Omental fat pad (tissue), 4 donors: ENCODE measurements at places on chromosomes 16 and 17. TPM values are rescaled to one million over a fixed set of nuclear protein-coding genes. Genes with fewer than 3 reads are reported as not detected.

- DNase-seq, result no peak
Measured at GRCh38 chr16:82357237-82357636, 187.2 kb upstream of the MPHOSPH6 start.

DNA sequence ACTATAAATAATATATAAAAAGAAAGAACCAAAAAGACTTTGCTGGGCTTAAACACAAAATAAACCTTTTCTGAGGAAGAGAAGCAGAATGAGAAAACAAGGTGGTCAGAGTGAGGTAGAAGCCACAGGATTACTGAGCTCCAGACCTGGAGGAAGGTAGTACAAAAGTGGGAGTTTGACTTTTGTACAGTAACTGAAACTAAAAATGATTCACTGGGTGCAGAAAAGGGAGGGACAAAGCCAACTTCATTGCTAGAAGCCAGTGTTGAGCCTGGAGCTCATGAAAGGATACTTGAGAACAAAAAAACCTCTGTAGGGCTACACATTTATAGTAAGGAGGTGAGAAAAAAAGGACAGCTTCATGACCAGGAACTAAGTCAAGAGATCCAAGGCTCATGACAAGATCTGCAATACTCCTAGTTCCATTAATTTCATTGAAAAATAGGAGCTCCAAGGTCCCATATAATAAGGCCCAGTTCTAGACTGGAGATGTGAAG is 45.5 kb downstream of the PKD1L3 start:
- no peak for DNase-seq

DNA sequence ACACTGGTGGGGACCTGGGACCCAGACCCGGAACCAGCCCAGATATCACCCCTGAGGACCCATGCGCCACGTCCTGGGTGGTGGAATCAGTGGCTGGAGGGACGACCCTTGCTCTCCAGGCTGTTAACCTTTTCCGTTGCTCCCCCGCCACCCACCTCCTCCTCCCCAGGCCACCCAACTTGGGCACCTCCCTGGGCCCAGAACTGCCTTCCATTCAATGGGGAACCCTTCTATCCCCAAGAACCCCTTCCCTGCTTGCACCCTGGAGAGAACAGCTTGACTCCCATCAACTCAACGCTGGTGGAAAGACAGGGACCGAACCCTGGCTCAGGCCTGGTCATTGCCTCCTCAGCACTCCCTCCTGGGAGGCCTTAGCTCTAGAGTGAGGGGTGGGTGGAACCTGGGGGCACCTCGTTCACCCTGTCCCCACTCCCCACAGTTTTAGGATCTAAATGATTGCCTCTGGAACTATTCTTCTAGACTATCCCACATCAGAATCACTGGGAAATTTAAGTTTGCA is 5.7 kb upstream of the IL32 start:
- no peak for DNase-seq

Gene KRT20
- total RNA-seq, result not detected

- DNase-seq, result no peak
Measured at GRCh38 chr17:58335061-58335731, 6.6 kb upstream of the TSPOAP1 start.

Gene CCL22
- total RNA-seq, result not detected

Gene ZP2
- not detected for total RNA-seq

- no peak for DNase-seq
Measured at GRCh38 chr16:89620406-89620841, 7.0 kb downstream of the DPEP1 start.

DNA sequence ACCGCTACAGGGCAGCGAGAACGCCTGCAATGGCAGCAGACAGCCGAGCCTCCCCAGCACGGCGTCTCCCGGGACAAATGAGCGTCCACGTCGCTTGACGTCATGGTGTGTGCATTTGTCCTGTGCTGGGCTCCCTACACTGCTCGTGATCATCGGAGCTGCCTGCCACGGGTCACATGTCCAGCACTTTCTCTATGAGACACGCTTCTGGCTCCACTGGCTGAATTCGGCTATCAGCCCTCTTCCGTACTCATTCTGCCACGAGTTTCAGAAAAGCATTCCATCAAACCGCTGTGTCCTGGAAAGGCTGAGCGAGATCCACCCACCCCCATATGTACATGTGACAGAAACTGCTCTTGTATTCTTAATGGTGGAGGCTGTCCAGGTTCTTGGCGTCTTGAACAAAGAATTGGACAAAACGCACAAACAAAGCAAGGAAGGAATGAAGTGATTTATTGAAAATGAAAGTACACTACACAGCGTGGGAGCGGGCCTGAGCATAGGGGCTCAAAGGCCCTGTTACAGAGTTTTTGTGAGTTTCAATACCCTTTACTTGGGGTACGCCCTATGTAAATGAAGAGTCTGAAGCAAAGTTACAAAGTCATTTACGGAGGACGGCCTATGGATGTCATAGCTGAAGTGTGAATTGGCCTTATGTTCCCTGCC is 28.5 kb upstream of the SHCBP1 start:
- DNase-seq, result no peak

Gene EPX
- not detected for total RNA-seq

Gene WWP2
- 31.1 TPM for total RNA-seq

Gene INCA1
- total RNA-seq, result 1.0 TPM

DNA sequence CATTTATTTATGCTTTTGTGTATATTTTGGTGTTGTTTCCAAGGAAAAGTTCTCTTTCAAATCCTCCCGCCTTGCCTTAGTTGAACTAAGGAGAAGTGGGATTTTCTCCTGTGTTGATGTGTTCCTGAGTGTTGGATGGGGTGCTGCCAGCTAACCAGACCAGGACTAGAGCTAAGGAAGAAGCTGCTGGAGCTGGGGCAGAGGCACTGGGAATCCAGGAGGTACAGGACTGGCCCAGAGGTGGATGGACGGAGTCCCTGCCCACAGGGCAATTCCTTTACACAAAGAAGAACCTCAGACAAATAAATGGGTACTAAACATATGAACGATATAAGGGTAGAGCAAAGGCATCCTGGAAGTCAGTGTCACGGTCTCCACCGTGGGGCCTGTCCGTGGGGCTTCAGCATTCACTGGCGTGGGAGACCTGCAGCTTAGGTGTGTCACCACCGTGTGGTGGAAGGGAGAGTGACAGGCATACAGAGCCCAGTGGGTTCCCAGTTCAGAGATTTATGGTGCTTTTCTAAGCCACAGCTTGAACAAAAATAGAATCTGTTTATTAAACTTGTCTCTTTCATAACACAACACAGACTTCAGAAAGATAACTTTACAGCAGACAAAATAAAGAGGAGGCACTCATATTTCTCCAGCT is 270.7 kb downstream of the NTN1 start:
- DNase-seq, result no peak

Gene ANKFN1
- total RNA-seq, result 1.7 TPM

- DNase-seq, result no peak
Measured at GRCh38 chr17:57463103-57463885, 207.0 kb downstream of the MSI2 start.

GRCh38 chr17:17845046-17845775 is 8.4 kb upstream of the SREBF1 start:
- no peak for DNase-seq

Gene HSD3B7
- 23.2 TPM for total RNA-seq

GRCh38 chr17:28706471-28707338 is 5.0 kb downstream of the PROCA1 start:
- DNase-seq, result no peak

Gene TRIM37
- 22.8 TPM for total RNA-seq

- no peak for DNase-seq
Measured at GRCh38 chr17:30558686-30559545, 81.7 kb downstream of the GOSR1 start.

Gene ZFHX3
- total RNA-seq, result 11.8 TPM

Gene PRSS27
- total RNA-seq, result 0.96 TPM

DNA sequence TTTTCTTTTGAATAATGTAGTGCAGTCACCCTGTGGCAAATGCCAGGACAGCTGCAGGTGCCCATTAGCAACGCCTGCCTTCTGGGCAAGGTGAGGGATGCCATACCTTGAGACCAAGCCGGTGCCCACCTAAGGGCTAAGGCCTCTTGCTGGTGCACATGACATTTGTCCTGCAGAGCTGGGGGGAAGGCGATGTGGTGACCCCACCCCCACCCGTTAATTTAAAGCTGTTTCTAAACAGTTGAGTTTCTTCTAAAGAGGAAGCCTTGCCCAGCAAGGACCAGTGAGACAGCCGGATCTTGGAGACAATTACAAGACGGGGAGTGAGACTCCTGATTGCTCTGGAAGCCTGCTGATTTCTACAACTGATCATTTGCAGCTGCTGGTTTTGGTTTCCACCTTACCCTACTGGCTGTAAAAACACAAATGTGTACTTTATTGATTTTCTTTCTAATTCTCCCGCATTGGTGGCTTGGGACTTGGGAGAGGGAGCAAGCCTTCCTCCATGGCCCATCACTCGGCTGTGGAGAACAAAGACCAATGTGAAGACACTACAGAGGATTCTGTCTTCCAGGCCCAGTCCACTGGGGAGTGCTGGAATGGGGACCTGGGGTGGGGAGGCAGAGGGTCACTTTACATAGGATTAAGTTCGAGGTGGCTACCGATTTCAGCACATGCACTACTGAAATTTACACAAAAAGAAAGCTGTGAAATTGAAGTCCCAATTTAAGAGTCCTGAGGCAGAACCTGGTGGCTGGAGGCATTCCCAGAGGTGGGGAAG is 2.7 kb downstream of the CDK5R1 start:
- DNase-seq, result no peak

- DNase-seq, result no peak
Measured at GRCh38 chr16:17828012-17828411, 357.3 kb upstream of the XYLT1 start.

- DNase-seq, result no peak
Measured at GRCh38 chr17:80477647-80478478, 1.5 kb upstream of the NPTX1 start.

Gene TMC7
- total RNA-seq, result 2.1 TPM

DNA sequence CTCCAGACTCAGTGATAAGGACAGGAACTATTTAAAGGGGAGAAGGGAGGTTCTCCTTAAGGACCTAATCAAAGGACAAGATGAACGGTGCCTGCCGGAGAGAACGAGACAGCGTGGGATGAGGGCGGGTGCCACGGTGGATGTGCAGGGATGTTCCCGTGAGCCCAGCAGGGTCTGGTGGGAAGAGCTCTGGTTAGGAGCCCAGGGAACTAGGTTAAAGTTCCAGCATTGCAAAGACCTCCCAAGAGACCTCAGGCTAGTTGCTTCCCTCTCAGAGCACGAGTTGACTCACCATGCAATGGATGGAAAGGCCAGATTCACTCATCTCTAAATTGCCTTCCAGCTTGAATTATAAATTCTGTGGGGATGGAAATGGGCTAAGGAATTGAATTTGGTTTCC is 14.7 kb downstream of the CCR7 start:
- no peak for DNase-seq

Gene DHRS7C
- not detected for total RNA-seq

Gene USB1
- 18.8 TPM for total RNA-seq

GRCh38 chr16:52191531-52192134 is 355.3 kb downstream of the TOX3 start:
- peak; percentile 46 for DNase-seq

Gene SLFN12
- total RNA-seq, result 12.8 TPM

DNA sequence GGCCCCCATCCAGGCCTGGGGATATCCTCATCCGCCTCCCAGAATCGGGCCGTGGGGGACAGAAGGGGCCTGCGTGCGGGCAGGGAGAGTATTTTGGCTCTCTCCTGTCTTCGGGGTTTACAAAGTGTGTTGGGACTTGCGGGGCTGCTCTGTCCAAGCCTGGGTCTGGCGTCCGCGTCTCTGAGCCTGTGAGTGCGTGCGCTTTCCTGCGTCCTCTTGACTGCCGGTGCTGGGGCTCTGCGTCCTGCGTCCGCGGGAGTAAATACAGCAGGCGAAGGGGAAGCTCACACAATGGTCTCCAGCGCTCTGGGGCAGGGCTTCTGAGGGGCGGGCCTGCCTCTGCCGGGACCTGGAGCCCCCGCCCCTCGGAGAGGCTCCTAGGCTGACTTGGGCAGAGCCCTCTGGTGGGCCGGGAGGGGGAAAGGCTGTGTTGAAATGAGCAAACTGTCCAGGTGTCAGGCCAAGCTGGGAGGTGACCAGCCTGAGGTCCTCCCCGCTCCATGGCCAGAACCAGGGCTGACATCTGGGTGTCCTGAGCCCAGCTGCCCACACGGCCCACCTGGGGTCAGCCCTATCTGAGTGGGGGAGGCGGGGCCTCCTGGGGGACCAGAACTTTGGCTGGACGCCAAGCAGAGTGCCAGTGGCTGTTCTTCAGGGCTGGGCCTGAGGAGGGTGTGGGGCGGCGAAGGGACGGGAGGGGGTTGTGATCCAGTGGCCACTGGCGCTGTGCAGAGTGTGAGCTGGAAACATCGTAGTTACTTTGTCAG is 233.6 kb downstream of the SEC14L1 start:
- no peak for DNase-seq

Gene HCRT
- not detected for total RNA-seq

GRCh38 chr16:71927383-71927782 is 32.1 kb downstream of the IST1 start:
- no peak for DNase-seq

Gene SCNN1G
- not detected for total RNA-seq

DNA sequence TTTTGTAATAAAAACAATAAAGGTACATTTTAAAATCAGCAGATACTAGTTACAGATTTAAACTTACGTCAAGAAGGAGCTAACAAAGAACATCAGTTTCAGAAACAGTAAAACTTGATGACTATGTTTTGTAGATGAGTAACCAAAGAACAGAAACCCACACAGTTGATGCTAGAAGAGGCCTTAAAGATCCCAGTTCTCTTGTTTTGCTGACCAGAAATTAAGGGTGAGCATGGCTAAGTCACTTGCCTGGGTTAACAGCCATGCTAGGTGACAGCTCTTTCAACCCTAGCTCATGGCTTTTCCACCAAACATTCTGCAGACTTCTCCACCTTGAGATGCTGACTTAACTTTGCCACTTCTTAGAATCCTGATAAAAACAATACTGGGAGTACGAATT is 26.4 kb downstream of the STX8 start:
- DNase-seq, result no peak

Gene TBC1D3C
- total RNA-seq, result not detected

DNA sequence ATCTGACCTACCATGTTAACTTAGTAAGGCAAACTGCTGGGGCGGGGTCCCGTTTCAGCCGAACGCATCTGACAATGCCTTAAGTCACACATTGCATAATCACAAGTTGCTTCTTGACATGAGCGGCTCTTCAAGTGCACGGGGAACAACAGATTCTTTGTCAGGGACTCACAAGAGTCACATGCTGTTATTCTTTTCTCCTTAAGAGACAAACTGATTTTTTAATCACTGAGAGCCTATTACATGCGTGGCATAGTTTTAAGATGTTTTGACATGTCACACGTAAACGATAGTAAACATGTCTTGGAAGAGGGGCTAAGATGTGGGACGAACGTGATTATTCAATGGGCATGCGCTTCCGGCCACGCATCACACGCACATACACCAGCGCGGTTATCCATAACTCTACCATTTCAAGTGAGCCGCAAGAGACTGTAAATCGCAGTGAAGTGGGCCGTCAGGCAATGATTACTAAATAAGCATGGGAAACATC is 63.4 kb downstream of the ADCY9 start:
- DNase-seq, result no peak
